Renal cortical epithelial cell (primary cell): ENCODE measurements at places on chromosomes 5 and 9. TPM values are rescaled to one million over a fixed set of nuclear protein-coding genes. Genes with fewer than 3 reads are reported as not detected.

DNA sequence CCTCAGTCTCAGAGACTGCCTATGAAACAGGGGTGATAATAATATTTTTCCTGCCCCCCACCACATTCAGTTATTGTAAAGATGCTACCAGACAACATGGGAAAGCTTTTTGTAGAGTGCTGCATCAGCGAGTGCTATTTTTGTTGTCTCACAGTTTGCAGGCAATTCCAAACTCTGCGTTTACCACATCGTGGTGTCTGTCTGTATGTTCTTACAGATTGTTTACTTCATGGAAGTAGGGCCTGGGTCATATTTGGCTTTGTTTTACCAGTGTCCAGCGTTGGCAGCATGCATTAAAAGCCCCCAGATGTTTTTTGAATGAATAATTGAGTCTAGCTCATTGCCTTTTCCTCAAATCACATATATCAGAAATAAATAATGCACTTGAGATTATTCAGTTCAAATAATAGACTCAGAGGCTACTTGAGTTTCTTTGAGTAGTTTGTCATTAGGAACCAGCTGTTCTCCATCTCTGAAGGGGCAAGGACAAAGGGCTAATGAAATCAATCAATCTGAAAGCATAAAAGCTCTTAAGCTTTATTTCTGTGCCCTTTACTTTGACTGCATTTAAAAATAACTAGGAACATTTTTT is 243.7 kb downstream of the CWC27 start:
- DNase-seq: no peak

- peak; percentile 63 for DNase-seq
These were observed 149.0 kb downstream of the PDE4D start for GRCh38 chr5:59744531-59744992.

DNA sequence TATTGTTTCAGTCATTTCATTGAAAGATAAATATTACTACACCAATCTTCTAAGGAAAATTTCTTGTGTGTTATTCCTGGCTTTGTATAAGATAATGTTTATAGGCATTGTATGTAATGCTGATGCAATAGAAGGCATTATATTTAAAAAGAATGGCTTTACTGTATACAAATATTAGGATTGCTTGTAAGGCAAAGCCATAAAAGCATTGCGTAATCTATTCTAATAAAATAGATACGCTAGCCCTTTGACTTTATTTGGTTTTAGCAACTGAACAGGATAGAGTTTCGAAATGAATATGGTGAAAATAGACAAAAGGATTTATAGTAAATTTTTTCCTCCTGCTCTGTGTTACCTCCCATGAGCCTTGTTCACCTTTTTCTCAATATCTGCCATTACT is 5.5 kb upstream of the LYSMD3 start:
- DNase-seq: no peak

DNA sequence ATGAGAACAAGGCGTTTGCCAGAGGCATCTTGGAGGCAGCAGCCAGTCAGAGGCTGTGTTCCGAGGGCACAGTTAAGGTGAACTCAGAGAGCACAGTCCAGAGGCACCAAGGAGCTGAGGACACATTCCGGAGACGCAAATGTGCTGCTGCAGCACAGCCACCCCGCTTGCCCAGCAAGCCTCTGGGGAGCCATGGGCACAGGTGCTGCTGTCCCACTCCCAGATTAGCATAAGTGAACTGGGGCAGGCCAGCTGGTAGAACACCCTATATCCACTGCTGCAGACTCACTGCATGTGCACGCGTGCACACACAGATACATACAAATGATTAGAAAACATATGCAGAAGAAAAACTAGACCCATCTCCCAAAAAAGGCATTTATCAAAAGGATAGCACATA is 164.5 kb downstream of the EBF1 start:
- DNase-seq: no peak

GRCh38 chr5:127634007-127634406 is 14.9 kb upstream of the CTXN3 start:
- DNase-seq: no peak

Gene CDK5RAP2
- 23.4 and 47.7 TPM in 2 replicates for total RNA-seq
